ENCODE measurements at places on chromosomes 7 and 10.

- no peak for DNase-seq
Measured at GRCh38 chr10:129541200-129541599, 74.2 kb downstream of the MGMT start.

DNA sequence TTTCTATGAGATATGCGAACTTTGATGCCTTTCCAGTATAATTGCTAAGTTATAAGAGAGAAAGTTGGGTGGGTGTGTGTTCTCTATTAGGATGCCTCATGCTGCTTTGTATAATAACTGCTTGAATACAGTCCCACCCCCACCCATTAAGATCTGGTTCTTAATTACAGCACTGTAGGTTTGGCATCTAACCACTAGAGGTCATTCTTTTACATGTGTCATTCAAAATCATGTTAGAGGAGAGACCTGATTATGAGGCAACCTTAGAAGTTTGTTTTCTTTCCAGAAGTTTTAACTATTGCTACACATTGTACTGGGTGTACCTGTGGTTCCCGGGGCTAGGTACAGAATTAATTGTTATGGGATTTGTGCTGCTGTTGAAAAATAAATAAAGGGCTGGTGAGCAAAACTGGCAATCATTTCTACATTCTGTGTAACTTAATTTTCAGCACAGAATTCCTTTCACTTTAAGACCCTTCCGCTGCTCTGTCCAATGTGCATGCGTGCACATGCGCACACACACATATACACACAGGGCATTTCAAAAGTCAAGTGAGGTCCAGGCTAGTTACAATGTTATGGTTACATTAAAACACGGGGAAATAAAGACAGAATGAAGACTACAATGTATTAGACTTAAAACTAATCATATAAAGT is 1156.3 kb downstream of the SORCS3 start:
- DNase-seq = peak; percentile 0

- DNase-seq = no peak
Measured at GRCh38 chr7:110157631-110158362, 933.1 kb upstream of the LRRN3 start.

GRCh38 chr10:114876602-114877300 is 55.2 kb downstream of the FHIP2A start:
- DNase-seq = peak; percentile 72

GRCh38 chr7:123120286-123120685 is 79.5 kb downstream of the SLC13A1 start:
- DNase-seq = peak; percentile 10

DNA sequence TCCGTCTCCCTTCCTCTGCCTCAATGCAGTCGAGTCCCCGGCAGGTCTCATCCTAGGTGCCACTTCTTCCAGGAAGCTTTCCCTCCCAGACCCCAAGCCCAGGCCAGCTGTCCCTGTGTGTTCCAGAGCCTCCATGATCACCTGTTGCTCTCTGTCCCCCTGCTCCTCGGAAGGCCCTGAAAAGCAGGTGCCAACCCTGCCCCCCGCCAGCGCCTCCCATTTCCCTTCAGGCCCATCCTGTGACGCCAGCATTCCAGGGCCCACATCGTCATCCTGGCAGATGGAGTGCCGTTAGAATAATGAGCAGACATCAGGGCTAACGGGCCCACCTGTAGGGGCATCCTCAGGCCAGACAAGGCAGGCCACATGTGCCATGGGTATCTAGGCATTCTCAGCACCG is 253.0 kb upstream of the PPP2R2D start:
- no peak for DNase-seq

DNA sequence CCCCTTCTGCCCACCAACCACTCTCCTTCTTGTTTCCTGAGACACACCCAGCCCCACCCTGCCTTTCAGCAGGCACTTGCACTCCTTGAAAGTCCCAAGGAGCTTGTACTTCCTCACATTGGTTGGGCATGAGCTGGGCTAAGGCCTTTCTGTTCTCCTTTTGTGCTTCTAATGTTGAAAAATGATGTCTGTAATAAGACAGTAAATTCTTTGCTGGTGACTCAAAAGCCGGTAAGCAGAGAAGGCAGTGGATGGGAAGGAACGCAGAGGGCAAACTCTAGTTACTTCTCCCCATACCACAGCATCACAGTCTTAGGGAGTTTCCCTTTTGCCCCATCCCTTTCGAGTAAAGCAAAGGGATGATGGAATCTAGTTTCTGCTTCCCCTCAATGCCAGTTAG is 185.6 kb downstream of the PLXNA4 start:
- peak; percentile 10 for DNase-seq

GRCh38 chr10:114791768-114792167 is 29.8 kb upstream of the FHIP2A start:
- no peak for DNase-seq

DNA sequence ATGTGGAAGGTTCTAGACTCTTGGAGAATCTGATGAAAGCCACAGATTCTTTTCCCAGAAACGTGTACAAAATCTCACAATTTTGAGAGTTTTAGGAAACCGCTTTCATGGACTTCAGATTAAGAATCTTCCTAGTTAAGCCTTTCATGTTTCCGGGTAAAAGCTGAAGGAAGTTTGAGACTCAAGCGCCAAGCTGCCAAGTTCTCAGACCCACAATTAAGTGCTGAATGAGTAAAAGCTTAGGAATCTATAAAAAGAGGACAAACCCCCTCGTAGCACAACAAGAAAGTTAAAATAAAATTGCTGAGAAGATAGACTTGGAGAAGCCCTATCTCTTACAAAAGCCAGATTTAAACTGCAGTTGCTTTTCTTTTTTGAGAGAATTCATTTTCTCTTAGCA is 99.6 kb downstream of the ST8SIA6 start:
- no peak for DNase-seq

DNA sequence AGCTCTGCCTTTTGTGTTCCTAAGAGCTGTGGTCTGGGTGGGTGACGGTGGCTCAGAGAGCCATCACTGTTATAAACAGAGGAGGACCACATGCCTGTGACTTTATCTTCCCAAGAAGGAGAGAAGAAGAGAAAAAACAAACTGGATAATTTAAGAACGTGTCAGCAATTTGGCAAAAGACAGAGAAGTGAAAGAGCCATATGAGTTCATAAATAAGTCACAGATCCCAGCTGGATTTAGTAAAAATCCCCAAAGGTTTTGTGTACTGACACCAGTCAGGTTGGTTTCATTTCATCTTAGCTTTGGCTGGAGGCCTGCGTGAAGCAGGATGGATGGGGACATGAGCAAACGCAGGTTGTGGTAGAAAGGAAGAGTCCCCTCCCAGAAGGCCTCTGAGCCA is 120.7 kb downstream of the CXCL12 start:
- DNase-seq = no peak

Data from brain microvascular endothelial cell (primary cell).